ENCODE measurements at places on chromosomes 2 and 18.

DNA sequence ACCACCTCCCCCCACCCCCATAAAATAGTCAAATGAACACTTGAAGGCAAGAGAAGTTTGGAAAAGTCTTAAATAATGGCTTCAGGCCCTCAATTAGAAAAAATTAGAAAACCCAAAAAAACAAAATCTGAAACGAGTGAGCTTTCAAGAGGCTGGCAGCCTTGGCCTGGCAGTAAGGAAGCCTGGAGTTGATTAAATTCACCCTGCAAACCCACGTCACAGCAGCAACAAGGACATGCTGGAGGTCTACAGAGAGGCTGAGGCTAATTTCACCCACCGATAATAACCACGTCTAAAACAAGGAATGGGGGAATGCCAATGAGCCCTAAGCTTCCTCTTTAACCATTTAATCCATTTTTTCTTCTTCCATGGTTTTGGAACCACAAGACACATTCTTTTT is 122.7 kb upstream of the SMAD7 start:
- no peak for DNase-seq

GRCh38 chr18:10343778-10344177 is 110.7 kb upstream of the APCDD1 start:
- no peak for DNase-seq

DNA sequence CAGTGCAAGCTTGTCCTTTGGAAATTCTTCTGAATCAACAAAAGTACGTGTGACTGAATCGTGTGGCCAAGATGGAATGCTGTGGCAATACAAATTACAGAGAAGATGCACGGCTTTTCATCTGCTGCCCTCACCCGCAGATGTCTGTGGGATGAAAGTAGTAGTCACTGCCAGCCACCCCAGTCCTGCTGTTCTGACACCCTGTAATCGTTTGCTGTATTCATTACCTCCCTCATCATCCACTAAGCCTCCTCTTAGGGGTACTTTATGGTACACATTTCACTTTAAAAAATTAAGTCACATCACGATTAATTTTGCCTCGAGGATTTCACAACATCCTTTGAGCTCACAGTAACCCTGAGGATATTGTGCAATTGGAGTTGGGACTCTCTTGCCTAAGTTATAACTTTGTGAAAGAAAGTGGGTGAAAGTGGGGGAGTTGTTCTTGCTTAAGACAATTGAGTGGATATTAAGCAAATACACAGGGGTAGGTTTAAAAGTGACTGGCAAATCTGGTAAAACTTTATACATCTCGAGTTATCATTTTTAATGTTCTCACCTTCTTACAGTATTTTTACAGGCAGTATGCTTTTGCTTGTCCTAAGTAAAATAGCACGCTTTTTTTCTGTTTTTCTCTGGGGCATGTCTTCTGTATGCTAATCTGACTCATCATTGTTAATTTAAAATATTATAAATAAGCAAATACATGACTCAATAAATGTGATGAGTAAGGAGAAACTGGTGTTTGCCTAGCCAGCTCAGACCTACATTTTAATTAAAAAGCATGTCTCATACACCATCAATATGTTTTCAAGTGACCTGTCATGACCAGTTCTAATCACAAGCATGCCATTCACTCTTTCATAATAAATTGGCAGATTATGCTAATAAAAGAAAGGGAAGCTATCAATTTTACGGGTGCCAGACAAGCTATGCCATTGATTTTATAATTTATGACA is 680.9 kb downstream of the IRS1 start:
- DNase-seq, result no peak

DNA sequence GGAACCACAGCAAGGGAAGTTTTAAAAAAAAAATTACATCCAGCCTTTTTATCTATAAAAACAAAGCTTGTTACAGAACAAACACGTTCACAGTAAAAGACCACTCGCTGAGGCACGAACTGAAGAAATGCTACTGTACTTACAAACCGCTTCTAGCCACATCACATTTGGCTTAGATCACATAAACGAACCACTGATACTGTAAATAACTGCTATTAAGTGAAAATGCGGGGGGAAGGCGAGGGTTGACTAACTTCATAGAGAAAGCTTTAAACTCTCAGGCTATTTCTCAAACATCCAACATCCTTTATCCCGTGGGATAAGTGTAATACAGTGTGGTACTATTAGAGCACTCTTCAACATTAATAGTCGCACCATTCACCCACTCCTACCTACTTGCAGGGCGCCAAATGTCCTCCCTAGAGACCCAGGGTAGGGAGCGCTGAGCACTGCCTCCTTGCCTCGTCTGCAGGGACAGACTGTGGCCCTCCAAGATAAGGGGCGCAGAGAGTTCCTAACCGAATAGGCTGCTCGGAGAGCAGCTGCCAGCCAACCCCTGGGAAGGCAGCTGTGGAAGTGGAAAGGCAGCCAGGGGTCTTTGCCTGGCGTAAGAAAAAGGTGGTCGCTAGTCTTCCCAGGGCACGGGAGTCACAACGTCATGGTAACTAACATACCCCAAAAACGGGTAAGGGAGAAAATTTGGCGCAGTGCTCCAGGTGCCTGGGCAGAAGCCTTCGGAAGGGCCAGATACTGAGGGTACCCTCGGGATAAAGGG is 854 bp downstream of the GPR155 start:
- DNase-seq, result no peak

GRCh38 chr2:174835797-174836255 is 71.6 kb upstream of the CHRNA1 start:
- DNase-seq, result peak; percentile 34

DNA sequence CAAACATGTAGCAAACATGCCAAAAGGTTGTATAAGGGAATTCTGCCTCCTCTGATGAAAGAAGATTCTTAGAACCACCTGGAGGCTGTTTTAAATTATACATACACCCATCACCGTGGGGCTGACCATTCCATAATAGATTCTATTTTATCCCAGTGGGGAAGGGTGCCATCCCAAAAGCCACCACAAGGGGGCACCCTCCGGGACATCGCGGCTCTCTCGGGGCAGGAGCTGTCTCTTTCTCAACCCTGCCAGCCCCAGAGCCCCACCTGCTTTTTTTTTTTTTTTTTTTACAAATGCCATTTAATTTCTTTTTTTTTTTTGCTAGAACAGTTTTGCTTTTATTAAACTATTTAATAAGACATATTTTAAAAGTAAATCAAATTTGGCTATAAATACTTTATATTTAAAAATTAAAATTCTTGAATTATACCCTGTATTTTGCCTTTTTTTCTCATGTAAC is 8.6 kb upstream of the MTCL1 start:
- DNase-seq, result peak; percentile 33

DNA sequence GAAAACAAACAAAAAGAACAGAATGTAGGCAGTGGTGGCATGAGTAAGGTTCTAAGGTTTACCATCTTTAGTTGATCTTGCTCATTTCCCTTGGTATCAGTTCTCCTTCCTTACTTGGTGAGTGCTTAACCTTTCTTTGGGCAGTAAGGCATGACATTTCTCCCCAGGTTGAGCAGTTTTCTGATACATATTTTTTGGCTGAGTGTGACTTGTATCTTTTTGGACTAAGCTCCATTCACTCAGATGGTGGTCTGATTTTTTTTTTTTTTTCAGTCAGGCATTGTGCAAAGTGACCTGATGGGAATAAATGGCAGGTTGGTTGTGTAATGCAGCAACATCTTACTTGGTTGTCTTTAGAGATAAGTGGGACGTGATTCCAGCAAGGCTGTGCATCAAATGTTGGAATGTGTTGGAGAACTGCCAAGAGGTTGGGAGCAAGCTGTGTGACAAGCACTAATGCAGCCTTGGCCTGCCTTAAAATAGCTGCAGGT is 15.1 kb downstream of the SPTBN1 start:
- DNase-seq, result no peak

- DNase-seq, result no peak
Measured at GRCh38 chr2:1979569-1979968, 235.3 kb upstream of the PXDN start.
